ENCODE measurements at places on chromosomes 13 and 19.

DNA sequence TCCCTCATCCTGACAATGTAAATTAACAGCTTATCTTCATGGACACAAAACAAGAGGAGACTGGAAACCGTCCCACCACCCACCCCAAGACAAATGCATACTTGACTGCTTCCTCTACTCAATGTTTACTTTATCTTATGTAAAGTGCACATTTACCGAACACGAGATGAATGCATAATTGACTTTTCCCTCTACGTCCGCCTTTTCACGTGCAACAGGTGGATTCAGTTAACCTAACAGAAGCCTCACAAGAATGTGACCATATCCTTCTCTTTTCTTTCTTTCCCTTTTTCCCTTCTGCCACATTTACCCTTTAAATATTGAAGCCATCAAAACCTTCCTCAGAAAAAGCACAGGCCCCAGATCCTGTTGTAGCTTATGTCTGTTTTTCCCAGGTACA is 468.0 kb downstream of the UQCRFS1 start:
- DNase-seq, result no peak

DNA sequence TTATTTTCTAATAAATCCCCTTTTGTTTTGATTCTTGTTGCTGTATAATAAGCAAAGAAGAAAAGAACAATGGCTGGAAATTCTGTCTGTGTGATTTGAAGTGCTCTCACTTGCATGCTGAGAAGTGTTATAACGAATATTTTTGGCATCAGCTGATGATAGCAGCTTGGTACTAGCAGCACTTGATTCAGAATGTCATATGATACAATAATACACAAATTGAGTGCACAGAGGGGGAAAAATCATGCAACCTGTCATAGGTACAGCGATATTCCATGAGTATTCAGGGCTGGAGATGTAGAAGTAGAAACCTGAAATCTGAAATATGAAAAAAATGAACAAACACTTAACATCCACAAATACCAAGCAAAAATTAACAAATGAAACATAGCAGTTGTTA is 108.1 kb downstream of the FGF14 start:
- DNase-seq, result no peak

- no peak for DNase-seq
Measured at GRCh38 chr13:51681037-51681678, 96.9 kb downstream of the WDFY2 start.

- DNase-seq, result no peak
Measured at GRCh38 chr13:37944869-37945442, 75.4 kb upstream of the TRPC4 start.

DNA sequence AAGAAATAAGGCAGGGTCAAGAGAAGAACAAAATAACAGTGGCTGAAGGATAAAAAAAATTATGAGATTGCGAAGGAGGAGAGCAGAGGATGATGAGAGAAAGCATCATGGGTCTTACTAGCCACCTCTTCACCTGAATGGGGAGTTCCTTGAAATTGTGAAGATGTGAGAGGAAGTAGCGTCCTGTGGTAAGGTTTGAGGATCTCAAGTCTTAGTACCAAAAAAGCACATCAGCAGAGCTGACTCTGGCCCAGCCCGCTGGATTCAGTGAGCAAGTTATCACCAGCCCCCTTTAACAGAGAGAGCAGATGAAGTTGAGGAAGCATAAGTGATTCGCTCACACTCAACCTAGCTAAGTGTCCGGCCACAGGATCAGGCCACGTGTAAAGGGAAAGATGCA is 61.8 kb downstream of the RXFP2 start:
- no peak for DNase-seq

DNA sequence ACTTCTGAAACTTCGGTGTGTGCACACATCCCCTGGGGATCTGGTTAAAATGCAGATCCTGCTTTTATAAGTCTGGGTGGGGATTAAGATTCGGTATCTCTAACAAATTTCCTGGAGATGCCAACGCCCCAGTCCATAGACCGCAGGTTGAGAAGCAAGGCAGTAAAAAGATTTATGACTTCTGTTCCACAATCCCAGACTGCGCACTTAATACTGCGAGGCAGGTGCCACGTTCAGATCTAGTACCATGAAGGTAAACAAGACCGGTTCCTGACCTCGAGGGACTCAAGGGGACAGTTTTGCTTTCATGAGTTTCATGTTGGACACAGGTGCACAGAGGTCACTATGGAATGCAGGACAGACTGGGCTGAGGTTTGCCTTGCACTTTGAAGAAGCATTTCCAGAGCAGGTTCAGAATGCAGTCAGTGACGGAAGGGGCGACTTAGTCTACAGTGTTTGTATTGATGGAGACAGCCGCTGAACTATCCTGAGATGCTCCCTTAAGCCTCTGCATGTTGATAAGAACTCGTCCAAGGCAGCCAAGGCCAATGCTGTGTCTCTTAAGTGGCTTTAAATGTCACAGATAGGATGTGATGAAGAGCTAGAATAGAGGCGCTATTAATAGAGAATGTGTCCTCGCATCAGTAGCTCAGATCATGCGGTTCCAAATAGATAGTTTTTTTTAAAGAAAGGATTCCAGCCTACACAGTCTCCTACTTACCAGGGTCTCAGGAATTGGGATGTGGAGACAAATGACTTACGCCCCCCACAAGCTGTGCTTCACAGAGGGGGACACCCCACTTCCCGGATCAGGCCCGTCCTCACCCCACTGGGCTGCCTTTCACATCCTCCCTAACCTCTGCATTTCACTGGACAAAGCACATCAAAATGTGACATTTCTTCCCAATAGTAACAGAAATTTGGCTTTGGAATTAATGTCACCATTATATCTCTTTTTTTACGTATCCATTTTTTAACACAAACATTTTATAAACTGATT is 97.1 kb upstream of the IRS2 start:
- no peak for DNase-seq

DNA sequence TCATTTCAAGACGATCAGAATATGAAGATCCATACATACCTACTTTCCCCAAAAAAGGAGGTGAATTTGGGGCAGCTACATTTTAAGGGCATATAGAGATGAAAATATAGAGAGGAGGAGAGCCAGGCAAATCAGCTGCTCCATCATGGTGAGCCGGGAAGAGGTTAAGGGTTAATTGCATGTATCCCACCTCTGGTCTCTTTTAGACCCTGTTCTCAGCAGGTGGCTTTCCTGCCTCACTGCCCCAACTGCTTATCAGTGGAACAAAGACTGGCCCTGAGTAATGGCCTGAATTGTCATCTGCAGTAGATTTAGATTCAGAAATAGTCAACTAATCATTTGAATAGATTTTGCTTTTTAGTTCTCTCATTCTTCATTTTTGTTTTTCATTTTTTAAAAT is 206.6 kb downstream of the SPRY2 start:
- DNase-seq, result no peak

DNA sequence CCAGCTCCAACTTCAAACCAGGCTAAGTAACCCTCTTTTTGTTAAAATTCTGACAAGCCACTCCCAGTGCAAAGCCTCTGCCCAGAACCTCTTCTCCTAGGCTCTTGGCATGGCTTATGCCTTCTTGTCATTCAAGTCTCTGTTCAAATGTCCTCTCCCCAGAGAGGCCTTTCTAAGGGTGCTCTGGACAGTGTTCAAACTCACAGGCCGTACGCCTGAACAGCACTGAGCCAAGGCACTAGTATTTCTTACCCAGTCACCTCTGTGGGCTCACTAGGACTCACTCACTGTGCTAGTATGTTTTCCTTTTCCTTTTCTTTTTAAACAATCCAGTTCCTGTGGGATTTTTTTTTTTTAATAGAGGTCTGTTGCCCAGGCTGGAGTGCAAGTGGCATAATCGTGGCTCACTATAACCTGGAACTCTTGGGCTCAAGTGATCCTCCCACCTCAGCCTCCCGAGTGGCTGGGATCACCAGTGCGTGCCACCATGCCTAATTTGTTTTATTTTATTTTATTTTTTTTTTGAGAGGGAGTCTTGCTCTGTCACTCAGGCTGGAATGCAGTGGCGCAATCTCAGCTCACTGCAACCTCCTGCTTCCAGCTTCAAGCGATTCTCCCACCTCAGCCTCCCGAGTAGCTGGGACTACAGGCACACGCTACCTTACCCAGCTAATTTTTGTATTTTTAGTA is 2.3 kb upstream of the ASF1B start:
- no peak for DNase-seq

DNA sequence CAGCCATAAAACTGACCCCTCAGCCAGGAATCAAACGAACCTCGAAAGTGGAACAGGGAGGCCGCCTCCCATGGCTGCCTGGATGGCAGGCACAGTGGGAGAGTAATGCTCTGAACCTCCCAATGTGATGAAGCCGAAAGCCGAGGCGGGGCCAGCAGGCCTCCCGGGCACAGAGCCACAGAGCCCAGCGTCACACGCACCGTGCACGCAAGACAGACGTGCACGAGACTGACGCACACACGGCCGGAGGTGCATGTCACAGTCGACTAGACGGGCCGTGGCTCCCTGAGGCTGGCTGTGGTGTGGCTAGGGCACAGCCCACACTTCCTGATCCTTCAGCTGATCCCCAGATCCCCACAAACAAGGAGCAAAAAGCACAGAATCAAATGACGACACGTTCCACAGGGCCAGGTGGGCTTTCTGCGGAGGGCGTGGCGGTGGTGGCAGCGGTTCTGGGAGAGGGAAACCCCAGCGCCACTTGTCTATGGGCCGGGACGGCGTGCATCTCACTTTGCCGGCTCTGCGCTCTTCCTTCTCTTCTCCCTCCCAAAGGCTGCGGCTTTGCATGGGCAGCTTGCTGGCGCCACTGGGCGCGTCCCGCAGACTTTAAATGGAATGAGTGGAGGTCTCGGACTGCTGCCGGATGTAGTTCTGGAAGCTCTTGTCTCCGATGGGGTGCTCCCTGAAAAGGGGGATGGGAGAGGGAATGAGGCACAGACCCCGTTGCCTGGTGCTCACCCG is 5.0 kb upstream of the C13orf46 start:
- no peak for DNase-seq

GRCh38 chr19:28396287-28396831 is 816.6 kb downstream of the UQCRFS1 start:
- DNase-seq, result no peak

- DNase-seq, result no peak
Measured at GRCh38 chr13:23067129-23067528, 113.7 kb upstream of the SGCG start.

DNA sequence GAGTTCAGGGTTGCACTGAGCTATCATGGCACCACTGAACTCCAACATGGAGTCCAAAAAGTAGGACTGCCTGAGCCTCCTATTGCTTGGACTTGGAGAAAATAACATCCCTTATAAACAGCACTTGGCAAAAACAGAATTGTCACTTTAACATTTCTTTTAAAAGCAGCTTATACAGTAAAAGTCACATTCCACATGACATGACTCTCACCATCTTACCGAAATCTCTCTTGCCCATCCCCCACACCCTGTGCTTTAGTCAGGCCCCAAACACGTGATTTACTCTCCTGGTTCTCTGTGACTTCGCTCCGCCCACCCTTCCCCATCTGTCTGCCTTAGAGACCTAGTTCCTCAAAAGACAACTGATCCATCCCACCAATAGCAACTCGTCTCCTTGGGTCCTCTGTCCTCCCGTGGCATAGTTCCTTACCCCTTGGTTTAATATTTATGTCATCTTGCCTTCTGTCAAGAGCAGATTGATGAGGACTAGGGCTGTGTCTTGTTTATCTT is 4.6 kb downstream of the SAFB start:
- no peak for DNase-seq

DNA sequence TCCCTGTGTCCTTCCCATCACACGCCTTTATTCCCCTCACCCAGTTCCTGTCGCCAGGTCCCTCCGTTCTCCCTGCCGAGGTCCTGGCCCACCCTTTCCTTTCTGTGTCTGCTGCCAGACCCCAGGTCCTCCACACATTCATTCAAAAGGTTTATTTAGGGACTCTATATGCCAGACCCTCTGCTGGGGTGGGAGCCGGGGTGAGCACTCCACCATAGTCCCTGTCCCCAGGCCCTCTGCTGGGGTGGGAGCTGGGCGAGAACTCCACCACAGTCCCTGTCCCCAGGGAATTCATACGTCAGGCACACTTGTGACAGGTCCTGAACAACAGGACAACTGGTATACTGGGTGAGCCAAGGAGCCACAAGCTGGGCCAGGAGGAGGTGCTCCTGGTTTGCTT is 34.4 kb upstream of the TUBGCP3 start:
- no peak for DNase-seq

- no peak for DNase-seq
Measured at GRCh38 chr19:34366738-34367623, 2.0 kb downstream of the GPI start.

DNA sequence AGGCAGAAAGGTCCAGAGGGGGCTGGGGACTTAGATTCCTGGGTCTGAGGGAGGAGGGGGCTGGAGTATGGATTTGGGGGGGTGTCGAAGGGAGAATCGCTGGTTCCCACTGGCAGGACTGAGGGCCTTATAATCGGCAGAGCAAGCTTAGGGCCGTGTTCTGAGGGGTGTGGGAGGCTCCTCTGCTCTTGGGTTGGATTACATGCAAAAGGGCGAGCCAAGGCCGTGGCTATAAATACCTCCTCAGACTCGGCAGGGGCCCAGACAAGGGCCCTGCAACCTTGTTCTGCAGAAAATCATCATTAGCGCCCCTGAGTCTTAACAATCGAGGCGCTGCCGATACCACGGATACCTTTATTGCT is 707 bp upstream of the MAMSTR start:
- DNase-seq, result no peak

- no peak for DNase-seq
Measured at GRCh38 chr13:110073982-110074381, 233.0 kb downstream of the COL4A1 start.

DNA sequence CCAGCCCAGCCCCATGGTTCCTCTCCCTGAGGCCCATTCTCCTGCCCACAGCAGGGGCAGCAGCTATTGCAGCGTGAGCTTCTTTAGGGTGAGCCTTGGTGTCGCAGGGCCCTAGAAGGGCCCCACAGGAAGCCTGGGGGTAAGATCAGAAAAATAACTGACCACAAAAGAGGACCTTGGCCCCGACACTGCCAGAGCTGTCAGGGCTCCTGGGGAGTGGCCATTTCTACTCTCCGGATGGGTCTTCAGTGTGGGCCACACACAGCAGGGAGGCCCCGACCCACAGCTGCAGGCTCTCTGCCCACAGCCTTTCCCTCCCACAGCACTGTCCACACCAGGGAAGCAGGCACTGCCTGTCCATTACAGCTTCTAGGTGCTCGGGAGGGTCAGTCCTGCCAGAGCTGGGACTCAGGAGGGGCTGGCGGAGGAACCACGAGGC is 3.5 kb upstream of the SIGLEC8 start:
- no peak for DNase-seq

- DNase-seq, result no peak
Measured at GRCh38 chr13:51006067-51006845, 96.7 kb downstream of the RNASEH2B start.

GRCh38 chr19:40332669-40333068 is 15.5 kb downstream of the C19orf47 start:
- DNase-seq, result no peak

- no peak for DNase-seq
Measured at GRCh38 chr13:111469916-111470506, 149.6 kb downstream of the TEX29 start.
